H1 (cell line): ENCODE measurements at places on chromosomes 12 and 14.
A peak's percentile ranks its signal among the peaks of the same experiment; 100 is the strongest.

DNA sequence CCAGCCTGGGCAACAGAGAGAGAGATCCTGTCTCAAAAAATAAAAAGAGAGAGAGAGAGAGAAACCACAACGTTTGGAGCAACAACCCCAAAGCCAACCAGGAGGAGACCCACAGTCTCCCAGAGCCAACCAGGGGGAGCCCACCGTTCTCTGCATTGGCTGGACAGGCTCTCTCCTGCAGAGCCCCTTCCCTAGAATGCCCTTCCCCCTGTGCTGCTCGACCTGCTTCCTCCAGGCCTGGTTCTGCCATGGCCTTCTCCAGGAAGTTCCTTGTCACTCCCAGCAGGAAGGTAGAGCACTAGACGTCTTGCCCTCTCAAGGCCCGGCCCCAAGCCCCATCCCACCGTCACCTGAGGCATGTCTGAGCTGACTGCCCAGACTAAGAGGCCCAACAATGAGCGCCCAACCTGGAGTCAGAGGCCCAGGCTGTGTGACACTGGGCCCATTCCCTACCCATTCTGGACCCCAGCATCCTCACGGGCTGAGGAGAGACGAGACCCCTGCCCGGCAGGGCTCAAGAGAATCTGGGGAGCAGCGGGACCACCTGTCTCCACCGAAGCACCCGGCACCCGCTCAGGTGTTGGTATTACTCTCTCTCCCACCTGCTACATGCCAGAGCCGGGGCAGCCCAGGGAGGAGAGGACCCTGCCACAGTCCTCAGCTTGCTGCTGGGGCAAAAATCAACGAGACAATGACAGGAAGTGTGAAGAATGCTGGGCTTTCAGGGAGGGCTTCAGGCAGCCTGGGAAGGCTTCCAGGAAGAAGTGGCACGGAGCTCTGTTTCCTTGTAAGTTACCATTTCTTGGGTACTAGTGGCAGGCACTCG is 61.2 kb downstream of the DIO3 start:
- H3K27ac ChIP-seq = no peak overlapping the region
- no peak for DNase-seq
- no peaks in the 10 kb centered on the region for H3K36me3 ChIP-seq
- H3K27me3 ChIP-seq = no peaks in the 10 kb centered on the region
- no peak overlapping the region for H3K4me3 ChIP-seq

GRCh38 chr12:48695859-48696258 is 13.8 kb upstream of the KANSL2 start:
- no peaks in the 10 kb centered on the region for H3K27me3 ChIP-seq
- peaks cover 46% of the 10 kb centered on the region for H3K36me3 ChIP-seq
- H3K4me3 ChIP-seq = no peak overlapping the region
- no peak overlapping the region for H3K27ac ChIP-seq
- H3K4me1 ChIP-seq = no peaks in the 10 kb centered on the region
- no peak for DNase-seq

DNA sequence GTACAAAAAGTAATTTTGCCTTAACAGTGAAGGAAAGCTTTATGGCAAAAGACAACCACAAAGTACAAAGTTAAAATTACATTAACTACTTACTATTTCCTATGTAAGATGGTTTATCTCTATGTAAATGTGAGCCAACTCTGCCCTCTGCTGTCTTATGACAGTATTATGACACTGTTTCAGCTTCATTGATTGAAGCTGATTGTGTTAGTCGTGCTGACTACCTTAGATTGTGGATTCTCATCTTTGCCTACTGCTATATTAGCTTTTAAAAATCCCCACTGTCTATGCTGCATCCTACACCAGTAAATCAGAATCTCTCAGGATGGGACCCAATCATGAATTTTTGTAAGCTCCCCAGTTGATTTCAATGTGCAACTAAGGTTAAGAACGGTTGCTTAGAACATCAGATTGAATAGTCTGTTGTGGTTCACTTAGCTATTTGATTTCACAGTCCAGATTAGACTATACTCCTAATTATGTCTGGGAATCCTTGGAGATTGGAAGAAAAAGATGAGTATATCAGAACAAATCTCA is 12.2 kb upstream of the SPTB start:
- H3K27ac ChIP-seq = no peak overlapping the region
- no peaks in the 10 kb centered on the region for H3K4me1 ChIP-seq
- no peak overlapping the region for H3K4me3 ChIP-seq
- H3K36me3 ChIP-seq = no peaks in the 10 kb centered on the region
- H3K27me3 ChIP-seq = no peaks in the 10 kb centered on the region

DNA sequence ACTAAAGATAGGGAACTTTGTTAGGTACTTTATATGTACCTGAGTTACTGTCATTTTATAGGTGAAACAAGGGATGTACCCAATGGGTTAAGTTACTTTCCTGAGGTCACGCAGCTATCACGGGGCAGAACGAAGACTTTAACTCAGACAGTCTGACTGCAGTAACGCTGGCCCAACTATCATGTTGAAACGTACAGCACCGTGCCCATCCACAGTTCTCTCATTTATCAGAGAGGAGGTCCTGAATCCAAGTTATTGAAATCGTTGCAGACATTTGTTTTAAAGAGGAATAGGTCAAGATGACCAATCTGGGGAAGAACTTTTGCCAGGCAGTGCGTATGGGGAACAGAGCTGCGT is 587 bp upstream of the C12orf75 start:
- no peak overlapping the region for H3K27ac ChIP-seq
- peak overlapping the region; percentile 69 for H3K4me3 ChIP-seq
- peaks cover 15% of the 10 kb centered on the region for H3K4me1 ChIP-seq
- peaks cover 7% of the 10 kb centered on the region for H3K27me3 ChIP-seq
- no peak for DNase-seq
- H3K36me3 ChIP-seq = no peaks in the 10 kb centered on the region

GRCh38 chr12:107477947-107478610 is 207.5 kb upstream of the PWP1 start:
- H3K4me1 ChIP-seq = no peaks in the 10 kb centered on the region
- no peak overlapping the region for H3K27ac ChIP-seq
- no peak overlapping the region for H3K4me3 ChIP-seq
- no peak for DNase-seq

- H3K27ac ChIP-seq = no peak overlapping the region
- DNase-seq = no peak
These were observed 355.4 kb upstream of the FAR2 start for GRCh38 chr12:28793581-28794151.

DNA sequence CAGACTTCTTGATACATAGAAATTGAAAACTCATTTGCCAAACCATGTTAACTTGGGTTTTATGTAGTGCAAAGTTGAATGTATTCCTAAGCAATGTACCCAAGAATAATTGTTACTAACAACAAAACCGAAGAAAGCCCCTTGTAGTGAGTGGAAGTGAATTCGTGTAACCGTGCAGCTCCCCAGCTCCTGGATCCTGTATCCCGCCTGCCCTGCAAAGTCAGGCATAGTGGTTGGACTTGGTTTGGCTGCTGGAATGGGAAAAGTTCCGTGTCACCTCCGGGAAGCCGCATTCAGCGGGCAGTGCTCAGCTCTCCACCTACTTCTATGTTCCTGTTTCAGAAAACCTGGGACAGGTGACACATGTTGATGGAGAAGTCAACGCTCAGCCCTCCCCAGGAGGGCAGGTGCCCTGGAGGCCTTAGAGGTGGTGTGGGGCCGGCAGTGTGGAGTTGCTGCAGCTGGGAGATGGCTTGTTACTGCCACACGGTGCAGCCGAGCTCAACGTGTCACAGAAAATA is 29.2 kb upstream of the C14orf180 start:
- H3K4me3 ChIP-seq = no peak overlapping the region
- no peaks in the 10 kb centered on the region for H3K36me3 ChIP-seq
- no peak for DNase-seq
- H3K4me1 ChIP-seq = no peaks in the 10 kb centered on the region

GRCh38 chr12:129467726-129468125 is 436.1 kb downstream of the TMEM132D start:
- H3K36me3 ChIP-seq = no peaks in the 10 kb centered on the region
- H3K4me1 ChIP-seq = no peaks in the 10 kb centered on the region
- no peaks in the 10 kb centered on the region for H3K27me3 ChIP-seq
- H3K27ac ChIP-seq = no peak overlapping the region
- DNase-seq = no peak

GRCh38 chr14:31886156-31886835 is 190.8 kb upstream of the ARHGAP5 start:
- H3K27me3 ChIP-seq = no peaks in the 10 kb centered on the region
- no peak for DNase-seq
- H3K4me1 ChIP-seq = no peaks in the 10 kb centered on the region

DNA sequence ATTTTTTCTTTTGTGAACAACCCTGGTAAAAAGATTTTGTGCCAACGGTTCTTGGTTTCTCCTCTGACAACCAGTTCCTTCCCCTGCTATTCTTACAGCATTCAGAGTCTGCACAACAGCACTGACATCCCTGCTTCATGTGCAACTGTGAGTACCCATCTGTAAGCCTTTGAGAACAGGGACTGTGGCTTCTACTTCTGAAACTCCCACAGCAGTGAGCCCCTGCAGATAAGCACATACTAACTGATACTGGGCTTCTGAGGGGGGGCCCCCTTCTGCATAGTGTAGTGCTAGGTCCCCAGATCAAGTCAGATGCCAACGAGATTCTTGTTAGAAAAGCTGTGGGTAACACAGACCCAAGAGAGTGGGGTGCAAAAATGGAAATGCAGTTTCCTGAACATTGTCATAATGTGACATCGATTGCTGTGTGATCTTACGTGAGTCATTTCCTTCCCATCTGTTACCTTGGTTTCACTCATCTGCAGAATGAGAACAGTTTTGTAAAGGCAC is 11.1 kb upstream of the NINJ2 start:
- H3K4me3 ChIP-seq = no peak overlapping the region
- H3K27me3 ChIP-seq = no peaks in the 10 kb centered on the region
- DNase-seq = no peak
- no peak overlapping the region for H3K27ac ChIP-seq
- H3K4me1 ChIP-seq = no peaks in the 10 kb centered on the region

GRCh38 chr12:44874981-44875416 is 1.1 kb downstream of the NELL2 start:
- peak overlapping the region; percentile 85 for H3K4me3 ChIP-seq
- H3K36me3 ChIP-seq = no peaks in the 10 kb centered on the region
- no peak for DNase-seq
- no peaks in the 10 kb centered on the region for H3K27me3 ChIP-seq
- no peak overlapping the region for H3K27ac ChIP-seq

DNA sequence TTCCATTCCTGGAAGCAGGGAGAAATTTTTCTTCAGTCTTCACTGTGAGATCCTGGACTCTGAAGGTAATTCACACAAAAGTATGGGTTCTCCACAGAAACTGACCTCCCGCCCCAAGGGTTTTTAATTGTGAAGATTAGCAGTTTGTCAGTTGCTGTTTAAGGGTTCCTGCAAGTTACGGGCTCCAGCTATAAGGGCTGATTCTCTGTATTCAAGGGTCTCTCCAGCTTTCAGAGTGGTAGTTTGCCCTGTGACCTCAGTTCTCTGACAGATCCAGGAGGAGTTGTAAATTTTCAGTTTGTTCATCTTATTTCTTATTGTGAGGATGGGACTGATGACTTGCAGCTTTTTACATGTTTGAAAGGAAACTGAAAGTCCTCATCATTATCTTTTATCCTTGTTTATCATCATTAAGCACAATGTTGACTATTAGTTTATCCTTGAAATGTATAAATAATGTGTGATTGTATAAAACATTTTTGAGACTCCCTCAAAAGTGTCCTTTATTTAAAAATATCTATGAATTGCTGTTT is 110.9 kb downstream of the SCAF11 start:
- H3K36me3 ChIP-seq = peaks cover 4% of the 10 kb centered on the region
- DNase-seq = no peak
- H3K27ac ChIP-seq = no peak overlapping the region
- no peaks in the 10 kb centered on the region for H3K27me3 ChIP-seq
- no peak overlapping the region for H3K4me3 ChIP-seq

DNA sequence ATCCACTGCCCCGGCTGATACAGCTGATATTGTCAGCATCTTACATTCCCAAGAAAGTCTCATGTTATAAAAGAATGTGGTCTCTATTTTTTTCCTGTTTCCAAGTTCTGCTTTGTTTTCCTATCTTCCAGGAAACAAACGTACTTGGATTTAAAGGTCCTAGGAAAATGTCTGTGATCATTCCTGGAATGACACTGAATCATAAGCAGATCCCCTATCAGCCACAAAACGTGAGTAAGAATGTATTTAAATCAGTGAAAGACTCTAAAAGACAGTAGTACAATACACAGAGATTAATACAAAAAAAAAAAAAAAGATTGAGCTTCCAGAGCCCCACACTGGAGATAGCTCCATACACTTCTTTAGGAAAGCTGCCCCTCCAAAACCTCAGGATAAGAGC is 21.7 kb upstream of the TEAD4 start:
- H3K27me3 ChIP-seq = no peaks in the 10 kb centered on the region
- no peaks in the 10 kb centered on the region for H3K4me1 ChIP-seq
- H3K36me3 ChIP-seq = no peaks in the 10 kb centered on the region; the same call in 1 of the 2 replicates
- H3K27ac ChIP-seq = no peak overlapping the region
- DNase-seq = no peak
- H3K4me3 ChIP-seq = no peak overlapping the region
